NCI-H2107 (cell line): ENCODE measurements at places on chromosomes 11 and 22.
A peak's percentile ranks its signal among the peaks of the same experiment; 100 is the strongest.

DNA sequence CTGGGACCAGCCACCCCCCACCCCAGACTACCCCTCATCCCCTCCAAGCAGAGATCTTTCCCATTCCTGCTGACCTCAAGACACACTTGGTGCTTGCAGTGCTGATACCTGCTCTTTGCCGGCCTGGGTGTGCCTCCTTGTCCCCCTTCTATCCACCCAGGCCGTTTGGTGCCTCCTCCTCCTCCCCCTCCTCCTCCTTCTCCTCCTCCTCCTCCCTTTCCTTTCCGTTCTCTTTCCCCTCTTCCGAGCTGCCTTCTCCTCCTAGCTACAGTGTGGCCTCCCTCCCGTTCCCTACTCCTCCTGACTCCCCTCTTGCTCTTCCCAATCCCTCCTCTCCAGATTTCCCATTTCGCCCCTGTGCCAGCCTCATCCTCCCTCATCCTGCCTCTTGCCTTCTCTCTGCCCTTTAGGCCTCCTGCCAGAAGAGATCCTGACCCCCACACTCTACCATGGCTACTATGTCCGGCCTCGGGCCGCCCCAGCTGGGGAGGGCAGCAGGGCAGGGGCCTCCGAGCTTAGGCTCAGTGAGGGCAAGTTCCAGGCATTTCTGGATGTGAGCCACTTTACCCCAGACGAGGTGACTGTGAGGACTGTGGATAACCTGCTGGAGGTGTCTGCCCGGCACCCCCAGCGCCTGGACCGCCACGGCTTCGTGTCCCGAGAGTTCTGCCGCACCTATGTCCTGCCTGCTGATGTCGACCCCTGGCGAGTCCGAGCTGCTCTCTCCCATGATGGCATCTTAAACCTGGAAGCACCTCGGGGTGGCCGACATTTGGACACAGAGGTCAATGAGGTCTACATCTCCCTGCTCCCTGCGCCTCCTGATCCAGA lies 712 bp downstream of the HSPB2 start:
- DNase-seq = no peak

GRCh38 chr11:77287615-77288273 lies 13.7 kb downstream of the GDPD4 start:
- no peak for DNase-seq

GRCh38 chr11:72413914-72414628 lies 20.3 kb downstream of the CLPB start:
- peak; percentile 73 for DNase-seq

GRCh38 chr11:66362481-66363147 lies 8.9 kb downstream of the SLC29A2 start:
- DNase-seq = no peak

- no peak for DNase-seq
Measured at GRCh38 chr22:49460592-49461281, 366.9 kb downstream of the BRD1 start.

- no peak for DNase-seq
Measured at GRCh38 chr11:62665599-62666258, 617 bp downstream of the CSKMT start.

DNA sequence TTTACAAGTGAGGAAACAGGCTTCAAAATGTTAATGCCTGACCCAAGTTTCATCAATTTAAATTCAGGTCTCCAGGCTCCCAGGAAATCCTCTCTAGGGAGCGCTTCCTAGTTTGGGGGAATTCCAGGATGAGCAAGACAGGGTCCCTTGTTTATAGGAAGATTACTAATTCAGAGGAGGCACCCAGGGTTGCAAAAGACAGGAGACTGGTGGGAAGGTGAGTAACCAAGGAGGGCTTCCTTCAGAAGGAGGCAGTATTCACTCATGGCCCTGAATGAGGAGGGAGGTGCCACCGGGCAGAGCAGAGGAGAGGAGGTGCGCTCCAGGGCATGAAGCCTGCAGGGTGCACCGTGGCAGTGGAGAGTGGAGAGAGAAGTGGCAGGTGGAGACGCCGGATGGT lies 1.6 kb downstream of the TMEM132A start:
- DNase-seq = no peak

GRCh38 chr22:38065539-38065938 lies 8.3 kb downstream of the PICK1 start:
- no peak for DNase-seq

DNA sequence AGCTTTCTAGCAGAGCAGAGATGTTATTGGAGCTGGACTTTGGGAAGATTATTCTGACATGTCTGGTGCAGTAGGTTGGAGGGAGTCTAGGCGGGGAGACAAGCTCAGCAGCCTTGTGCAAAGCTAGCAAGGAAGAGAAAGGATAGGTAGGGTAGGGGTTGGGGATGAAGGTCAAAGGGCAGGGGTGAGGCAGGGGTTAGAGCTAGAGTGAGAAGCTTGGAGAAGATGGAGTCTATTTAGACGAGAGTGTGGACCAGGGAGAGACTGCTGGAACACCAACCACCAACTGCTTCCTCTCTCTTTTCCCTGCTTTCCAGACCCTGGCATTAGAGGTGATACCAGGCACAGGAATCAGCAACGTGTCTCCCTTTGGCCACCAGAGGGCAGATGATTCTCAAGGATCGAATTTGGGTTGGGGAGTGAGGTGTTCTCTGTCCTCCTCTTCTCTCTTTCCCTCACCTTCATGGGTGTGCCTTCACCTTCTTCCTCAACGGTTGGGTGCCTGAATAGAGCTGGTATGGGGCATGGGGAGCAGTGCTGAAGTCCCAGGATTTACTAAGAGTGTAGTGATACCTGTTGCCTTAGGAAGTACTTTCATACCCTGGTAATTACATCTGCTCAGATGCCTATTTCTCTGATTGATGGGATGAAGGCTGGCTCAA lies 1.8 kb upstream of the MARK2 start:
- peak; percentile 58 for DNase-seq

DNA sequence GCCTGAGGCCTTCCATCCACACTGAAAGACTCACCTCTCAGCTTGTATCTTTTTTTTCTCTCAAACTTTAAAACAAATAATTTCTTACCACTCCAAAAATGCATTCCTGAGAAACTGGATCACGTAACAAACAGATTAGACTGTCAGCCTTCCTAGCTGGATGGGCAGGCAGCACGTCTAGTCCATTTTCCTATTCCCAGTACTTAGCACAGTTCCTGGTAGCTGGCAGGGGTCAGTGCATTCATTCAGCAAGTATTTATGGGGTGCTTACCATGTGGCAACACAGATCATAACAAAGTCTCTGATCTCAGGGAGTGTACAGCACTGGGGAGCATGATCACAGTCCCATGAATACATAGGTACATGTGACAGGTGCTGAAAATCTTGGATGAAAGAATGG lies 89.6 kb downstream of the UBASH3B start:
- DNase-seq = no peak

- no peak for DNase-seq
Measured at GRCh38 chr22:44871782-44872181, 119.4 kb downstream of the ARHGAP8 start.

- no peak for DNase-seq
Measured at GRCh38 chr11:132620423-132620822, 911.9 kb downstream of the OPCML start.

- DNase-seq = no peak
Measured at GRCh38 chr11:131537748-131538147, 167.3 kb downstream of the NTM start.

GRCh38 chr11:72787216-72788104 lies 6.4 kb downstream of the STARD10 start:
- DNase-seq = no peak

- no peak for DNase-seq
Measured at GRCh38 chr22:21766691-21767462, 31.3 kb upstream of the YPEL1 start.

- no peak for DNase-seq
Measured at GRCh38 chr22:38299770-38300102, 17.5 kb downstream of the CSNK1E start.

DNA sequence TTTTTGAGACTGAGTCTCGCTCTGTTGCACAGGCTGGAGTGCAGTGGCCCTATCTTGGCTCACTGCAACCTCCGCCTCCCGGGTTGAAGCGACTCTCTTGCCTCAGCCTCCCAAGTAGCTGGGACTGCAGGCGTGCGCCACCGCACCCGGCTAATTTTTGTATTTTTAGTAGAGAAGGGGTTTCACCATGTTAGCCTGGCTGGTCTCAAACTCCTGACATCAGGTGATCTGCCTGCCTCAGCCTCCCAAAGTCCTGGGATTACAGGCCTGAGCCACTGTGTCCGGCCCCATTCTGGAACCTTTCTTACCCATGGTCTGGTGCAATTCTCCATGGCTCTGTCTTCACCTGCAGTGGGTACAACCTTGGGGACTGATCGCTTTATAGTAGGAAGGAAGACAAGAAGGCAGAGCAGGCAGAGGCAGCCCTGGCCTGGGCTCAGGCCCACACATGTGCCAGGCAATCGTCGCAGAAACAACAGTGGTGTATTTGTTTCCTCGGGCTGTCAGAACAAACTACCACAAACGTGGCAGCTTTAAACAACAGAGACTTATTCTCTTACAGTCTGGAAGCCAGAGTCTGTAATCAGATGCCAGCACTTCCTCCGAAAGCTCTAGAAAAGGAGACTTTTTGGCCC lies 4.0 kb upstream of the PTGDR2 start:
- DNase-seq = no peak

DNA sequence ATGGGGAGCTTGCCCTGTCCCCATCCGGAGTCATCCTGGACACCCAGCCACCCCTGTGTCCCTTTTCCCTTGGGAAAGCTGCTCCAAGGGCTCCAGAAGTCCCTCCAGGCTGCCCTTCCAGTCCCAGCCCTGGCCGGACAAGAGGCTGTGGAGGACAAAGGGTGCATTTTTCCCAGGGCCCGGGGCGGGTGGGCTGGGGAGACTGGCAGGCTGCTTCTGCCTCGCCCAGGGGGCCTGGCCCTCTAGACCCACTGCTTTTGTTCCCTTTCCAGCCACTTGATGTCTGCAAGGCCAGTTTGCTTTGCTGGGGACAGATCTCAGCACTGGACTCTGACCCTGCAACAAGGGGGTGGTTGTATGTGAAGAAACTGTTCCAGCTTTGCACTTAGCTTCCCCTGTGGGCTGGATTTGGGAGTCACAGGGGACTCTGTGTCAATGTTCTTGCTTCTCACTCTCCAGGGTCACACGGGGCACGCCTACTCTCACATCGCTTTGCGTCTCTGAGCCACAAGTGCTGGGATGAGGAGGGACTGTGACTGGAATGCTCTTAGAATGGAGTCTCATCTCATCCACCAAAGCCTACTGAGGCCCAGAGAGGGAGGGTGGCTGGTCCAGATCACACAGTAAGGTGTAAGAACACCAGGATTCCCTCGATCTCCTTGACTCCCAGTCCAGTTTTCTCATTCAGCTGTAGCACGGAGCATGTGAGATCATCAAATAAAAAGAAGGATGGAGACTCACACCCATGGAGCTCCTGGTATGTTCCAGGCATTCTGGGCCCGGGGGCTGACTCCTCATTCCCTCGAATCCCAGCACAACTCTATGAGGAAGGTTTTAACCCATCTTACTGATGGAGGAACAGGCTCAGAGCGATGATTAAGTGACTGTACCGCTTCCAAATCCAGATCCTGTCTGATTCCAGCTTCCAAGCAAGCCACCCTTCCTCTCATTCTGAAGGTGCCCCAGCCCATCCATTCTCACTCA lies 59.9 kb downstream of the FBXO7 start:
- no peak for DNase-seq

GRCh38 chr11:110339456-110340250 lies 43.2 kb upstream of the RDX start:
- no peak for DNase-seq

- DNase-seq = no peak
Measured at GRCh38 chr11:111612224-111612623, 10.0 kb downstream of the SIK2 start.

GRCh38 chr11:82830746-82831145 lies 69.5 kb downstream of the PRCP start:
- DNase-seq = no peak
